ENCODE measurements at places on chromosomes 7 and 10.

DNA sequence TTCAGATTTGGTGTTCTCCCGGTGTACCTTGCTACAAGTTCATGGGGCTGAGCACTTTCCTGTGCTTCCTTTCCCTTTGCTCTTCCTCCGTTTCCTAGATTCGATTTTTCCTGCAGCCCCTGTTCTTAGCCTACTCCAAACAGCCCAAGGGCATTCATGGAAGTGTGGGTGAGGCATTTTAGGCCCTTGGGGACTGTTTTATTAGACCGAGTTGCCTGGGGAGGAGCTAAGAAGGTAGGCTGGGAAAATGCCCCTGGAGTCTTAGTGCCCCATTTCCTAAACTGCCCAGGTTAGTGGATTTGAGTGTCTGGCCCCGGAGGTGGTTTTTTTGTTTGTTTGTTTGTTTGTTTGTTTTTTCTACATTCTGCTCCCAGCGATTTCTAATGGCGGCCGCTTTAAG is 1.8 kb downstream of the LRMDA start:
- no peak for DNase-seq

GRCh38 chr10:10967029-10967428 is 50.6 kb upstream of the CELF2 start:
- no peak for DNase-seq

DNA sequence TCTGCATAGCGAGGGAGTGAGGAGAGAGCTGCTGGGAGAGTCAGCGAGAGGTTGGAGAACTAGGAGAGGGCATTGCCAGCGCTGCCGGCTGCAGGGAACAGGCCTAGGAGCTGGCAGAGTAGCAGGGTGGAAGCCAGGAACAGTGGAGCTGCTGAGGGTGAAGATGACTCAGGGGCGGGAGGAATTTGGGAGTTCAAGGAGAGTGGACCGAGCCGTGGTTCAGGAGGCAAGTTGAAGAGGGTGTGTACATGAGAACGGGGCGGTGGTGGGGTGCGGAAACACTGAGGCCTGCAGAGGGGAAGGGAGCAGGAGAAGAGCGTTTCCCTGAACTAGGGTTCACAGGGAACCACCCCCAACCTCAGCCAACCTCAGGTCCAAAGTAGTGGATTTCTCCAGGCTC is 31.5 kb downstream of the HIF1AN start:
- DNase-seq = no peak

- no peak for DNase-seq
Observed at GRCh38 chr10:80156216-80156615, 23.7 kb downstream of the PLAC9 start.

DNA sequence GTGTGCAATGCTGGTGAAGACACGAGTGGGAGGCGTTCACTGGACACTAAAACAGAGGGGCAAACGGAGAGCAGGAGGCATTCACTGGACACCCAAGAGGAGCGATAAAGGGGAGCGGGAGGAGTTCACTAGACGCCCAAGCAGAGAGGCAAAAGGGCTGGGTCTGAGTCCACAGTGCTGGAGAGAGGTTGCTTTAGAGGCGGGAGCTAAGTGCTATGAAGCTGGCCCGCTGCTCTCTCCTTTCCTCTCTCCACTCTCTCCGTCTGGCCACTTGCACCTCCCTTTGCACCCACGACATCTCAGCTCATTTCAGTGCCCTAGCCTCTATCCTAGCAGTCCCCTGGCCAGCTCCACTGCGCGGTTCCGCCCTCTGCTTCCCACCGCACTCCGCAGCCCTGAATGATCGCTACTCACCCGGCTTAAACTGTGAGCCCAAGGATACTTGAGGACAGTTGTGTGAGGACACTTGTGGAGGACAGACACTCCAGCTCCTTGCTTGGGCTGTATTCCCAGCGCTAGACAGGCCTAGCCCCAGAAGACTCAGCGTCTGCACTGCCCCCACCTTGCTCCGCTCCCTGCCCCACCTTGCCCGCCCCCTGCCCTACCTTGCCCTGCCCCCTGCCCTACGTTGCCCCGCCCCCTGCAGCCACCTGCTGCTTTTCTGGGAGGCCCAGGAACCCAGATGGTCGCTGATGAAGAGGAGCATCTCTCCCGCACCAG is 78.8 kb upstream of the CPXM2 start:
- no peak for DNase-seq

DNA sequence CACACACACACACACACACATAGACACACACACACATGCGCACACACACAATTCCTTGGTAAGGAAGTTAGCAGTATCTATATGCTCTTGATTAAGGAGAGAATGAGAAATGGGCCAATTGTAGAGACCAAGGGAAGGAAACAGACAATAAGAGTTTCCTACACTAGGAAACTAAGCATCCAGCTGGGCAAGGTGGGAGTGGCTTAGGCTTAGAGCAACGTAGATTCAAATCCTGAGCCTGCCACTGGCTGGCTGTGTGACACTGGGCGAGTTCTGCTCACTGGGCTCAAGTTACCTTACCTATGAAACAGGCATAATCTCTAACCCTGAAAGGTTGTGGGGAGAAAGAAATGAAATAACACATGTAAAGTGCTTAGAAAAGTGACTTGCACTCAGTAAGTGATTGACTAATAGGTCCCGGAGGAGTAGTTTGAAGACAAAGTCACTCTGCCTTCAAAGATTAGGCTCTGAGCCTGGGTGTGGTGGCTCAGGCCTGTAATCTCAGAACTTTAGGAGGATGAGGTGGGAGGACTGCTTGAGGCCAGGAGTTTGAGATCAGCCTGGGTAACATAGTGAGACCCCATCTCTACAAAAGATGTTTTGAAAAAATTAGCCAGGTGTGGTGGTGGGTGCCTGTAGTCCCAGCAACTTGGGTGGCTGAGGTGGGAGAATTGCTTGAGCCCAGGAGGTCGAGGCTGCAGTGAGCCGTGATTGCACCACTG is 701.4 kb downstream of the PARD3 start:
- no peak for DNase-seq
